ENCODE measurements at places on chromosomes 3 and 15.

DNA sequence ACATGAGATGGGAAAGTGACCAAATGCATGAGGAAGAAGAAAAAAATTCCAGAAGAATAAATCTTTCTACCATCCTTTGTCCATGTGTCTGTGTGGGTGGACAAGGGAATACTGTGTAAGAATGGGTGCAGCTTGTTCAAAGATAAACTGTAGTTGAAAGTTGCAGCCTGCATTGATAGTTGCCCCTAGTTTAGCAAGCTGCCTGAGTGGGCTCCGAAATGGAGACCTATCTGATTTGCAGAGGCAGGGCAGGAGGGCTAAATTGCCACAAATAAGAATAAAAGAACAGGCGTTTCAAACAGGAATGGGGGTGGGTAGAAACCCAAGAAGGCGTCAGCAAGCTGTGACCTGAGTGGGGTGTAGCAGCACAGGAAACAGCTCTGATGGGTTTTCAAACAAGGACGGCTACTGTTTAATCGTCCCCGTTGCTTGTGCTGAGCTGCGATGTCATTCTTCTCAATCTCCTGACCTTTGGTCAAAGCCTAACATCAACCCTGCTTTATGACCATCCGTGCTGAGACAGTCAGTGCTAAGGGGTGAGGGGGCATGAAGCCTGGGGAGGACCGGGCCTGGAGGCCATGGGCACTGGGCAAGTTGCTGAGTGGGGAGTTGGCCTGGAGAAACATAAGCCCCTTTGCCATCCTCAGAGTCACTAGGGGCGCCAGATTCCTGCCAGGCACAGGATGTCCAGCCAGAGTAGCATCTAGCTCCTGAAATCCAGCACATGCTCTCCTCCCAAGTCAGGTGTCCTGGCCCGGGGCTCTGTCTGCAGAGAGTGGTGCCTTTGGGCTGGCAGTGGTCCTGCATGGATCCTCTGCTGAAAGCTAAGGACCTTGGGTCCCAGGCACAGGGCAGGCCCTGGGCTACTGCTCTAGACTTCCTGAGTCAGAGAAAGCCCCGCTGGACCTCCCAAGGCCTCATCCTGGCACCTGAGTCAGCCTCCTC, 19.2 kb upstream of the C15orf39 start:
- DNase-seq = peak; percentile 26

GRCh38 chr3:126508564-126508964, 9.0 kb downstream of the UROC1 start:
- no peak for DNase-seq

DNA sequence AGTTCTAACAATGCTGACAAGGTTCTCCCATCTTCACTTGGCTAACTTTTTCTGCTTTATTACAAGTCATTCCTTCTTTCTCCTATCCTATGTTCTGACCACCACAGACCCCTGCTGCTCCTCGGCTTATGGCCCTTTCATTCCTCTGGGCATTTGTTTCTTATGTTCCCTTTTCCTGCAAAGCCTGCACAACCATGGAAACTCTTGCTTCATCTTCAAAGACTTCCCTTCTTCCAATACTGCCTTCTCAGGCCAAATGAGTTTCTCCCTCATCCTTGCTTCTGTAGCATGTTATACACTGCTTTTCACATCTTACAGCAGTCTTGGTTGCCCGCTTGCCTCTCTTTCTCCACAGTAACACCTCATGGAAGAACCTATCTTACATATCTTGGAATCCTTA, 17.9 kb upstream of the ATOSA start:
- DNase-seq = no peak

DNA sequence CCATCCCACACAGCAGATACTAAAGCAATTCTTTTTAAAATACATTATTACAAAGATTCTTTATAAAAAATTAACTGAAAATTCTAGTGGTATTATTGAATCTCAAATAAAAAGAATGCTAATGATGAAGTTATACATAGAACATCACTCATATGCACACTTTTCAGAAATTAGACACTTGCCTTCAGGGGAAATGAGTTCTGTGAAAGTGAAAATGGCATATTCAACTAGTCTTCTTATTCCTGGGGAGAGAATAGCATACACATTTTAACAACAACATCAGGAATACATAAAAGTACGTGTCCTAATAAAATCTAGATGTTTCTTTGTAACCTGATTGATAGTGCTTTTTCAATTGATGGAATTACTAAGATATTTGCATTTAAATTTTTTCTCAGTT, 36.8 kb upstream of the DHX36 start:
- no peak for DNase-seq

DNA sequence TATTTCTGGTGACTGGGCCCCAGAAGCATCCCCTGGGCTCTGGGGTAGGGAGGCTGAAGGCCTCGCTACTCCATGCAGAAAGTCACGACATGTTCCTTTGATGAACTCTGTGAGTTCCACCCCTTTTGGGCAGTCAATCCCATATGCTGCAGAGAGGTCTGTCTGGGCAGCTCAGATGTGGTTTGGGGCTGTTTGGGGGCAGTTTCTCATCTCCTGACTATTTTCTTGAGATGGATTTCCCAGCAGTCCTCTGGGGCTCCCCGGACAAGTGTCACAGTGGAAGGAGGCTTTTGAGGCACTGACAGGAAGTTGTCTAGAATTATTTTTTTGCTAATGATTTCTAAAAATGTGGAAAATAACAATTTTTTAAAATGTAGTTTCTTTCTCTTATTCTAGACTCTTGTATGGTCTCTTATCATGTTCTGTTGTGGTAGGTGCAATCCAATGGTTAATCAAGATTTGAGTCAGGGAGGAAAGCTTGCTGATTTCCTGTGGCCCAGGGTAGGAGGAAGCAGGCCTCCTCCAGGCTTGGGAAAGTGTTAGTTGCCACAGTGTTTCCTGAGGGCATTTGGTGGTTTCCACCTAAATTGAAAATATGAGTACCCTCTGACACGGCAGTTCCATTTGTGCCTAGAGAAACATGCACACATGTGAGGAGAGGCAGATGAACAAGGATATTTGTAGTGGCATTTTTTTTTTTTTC, 19.9 kb upstream of the TATDN2 start:
- no peak for DNase-seq

GRCh38 chr15:43776101-43776717, 557 bp downstream of the ELL3 start:
- peak; percentile 71 for DNase-seq

GRCh38 chr3:131353986-131354385, 27.6 kb upstream of the NUDT16 start:
- no peak for DNase-seq

DNA sequence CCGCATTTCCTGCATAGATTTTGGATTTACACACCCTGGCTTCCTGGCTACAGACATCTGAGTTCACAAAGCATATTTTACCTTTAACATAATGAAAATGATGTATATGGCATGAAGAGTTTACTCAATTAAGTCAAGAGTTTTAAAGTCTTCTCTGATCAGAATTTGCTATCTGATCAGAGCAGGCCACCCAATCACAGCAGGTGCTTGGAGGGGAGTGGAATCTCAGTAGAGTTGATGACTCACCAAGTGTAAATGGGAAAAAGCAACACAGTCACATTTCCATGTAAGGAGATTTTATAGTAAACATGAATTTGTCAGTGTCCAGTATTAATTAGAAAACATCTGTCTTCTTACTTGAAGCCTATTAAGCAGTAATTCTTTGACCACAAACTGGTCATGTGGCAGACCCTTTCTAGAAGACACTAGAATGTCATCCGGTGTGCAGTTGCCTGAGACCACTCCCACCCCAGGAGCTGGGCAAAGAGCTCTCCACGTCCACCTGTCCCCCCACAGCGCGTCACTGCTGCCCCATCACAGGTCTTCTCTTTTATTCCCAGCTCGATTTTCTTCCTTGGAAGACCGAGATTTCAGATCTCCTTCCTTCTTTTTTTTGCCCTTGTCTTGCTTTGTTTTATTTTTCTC, 10.8 kb downstream of the MESD start:
- DNase-seq = no peak

DNA sequence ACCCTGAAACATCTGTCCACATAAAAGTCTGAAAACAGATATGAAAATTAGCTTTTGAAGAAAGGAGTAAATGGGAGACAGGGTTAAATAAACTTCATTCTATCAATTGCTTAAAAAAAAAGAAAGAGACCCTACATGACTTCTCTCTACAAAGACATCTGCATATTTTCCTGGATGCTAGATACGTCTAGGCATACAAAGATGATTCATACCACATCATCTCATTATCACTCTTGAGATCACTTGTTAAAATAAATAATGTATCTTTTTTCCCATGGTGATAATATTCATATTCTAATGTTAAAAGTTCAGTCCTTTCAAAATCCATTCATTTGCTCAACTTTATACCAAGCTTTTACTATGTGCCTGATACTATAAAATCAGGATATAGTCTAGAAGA, 295.8 kb downstream of the MAGI1 start:
- DNase-seq = no peak

- DNase-seq = no peak
Measured at GRCh38 chr3:56389183-56389830, 79.0 kb downstream of the ERC2 start.

- DNase-seq = no peak
Measured at GRCh38 chr3:48468329-48468731, 21.8 kb downstream of the ATRIP start.

GRCh38 chr15:81092559-81092902, 41.5 kb upstream of the CFAP161 start:
- no peak for DNase-seq

- DNase-seq = no peak
Measured at GRCh38 chr3:133572158-133573053, 1.1 kb upstream of the CDV3 start.

DNA sequence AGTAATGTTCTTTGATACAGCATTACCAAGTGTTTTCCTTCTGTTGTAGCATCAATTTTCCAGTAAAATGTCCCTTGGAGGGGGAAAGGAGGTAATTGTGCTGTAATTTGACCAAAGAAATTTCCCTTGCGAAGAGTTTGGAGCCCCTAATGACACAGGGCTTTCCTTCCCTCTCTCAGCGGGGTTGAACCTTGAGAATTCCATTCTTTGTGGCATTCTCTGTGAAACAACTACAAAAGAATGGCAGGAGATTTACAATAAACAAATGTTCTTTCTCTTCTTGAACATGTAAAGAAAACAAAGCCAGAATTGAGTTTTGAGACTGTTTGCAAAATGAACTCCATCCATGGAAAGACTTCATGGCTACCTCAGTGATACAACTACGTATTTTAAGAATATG, 53.4 kb downstream of the SIDT1 start:
- DNase-seq = no peak

- no peak for DNase-seq
Measured at GRCh38 chr15:37034835-37035748, 65.3 kb downstream of the MEIS2 start.

DNA sequence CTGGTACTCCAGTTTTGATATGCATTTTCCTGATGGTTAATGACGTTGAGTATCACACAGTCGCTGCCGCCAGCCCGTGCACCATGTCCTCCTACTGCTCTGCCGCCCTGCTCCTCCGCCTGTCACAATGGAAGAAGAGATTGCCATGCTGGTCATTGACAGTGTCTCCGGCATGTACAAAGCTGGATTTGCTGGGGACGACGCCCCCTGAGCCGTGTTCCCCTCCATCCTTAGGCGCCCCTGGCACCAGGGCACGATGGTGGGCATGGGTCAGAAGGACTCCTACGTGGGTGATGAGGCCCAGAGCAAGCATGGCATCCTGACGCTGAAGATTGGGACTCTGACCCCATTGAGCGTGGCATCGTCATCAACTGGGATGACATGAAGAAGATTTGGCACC, 65.9 kb downstream of the SYN2 start:
- DNase-seq = no peak

DNA sequence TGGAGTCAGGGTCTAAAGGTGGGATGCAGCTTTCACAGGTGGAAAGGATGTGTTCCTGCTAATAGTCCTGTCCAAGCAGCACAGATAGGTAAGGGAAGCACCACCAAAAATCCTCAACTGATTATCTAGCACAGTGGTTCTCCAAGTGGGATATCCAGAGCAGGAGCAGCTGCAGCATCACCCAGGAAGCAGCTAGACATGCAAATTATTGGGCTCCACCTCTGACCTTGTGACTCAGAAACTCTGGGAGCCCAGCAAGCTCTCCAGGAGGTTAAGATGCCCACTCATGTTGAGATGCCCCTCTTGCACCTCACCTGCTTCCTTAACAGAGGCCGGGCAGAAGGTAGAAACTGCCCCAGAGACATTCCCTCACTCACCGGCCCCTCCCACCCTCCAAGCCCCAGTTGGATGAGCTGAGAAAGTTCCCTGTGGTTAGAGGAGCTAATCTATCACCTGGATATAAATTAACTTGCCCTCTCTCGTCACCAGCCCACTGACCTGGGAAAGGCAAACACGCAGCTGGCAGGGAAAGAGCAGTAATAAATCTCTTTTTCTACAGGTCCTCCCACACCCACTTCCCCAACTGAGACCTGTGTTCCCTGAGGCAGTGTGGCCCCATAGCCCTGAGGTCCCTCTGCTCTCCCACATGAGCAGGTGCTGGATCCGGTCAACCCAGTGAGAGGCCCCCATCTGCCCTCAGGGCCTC, 39.3 kb downstream of the ADCY5 start:
- DNase-seq = peak; percentile 69

GRCh38 chr15:94352636-94353487, 121.5 kb downstream of the MCTP2 start:
- no peak for DNase-seq

GRCh38 chr15:89785774-89786140, 9.6 kb downstream of the MESP2 start:
- DNase-seq = no peak

- DNase-seq = no peak
Measured at GRCh38 chr15:83940136-83940535, 286.2 kb downstream of the ADAMTSL3 start.

- DNase-seq = no peak
Measured at GRCh38 chr15:42079401-42079908, 14.9 kb downstream of the PLA2G4D start.

GRCh38 chr3:65483480-65483879, 555.2 kb downstream of the MAGI1 start:
- DNase-seq = no peak

DNA sequence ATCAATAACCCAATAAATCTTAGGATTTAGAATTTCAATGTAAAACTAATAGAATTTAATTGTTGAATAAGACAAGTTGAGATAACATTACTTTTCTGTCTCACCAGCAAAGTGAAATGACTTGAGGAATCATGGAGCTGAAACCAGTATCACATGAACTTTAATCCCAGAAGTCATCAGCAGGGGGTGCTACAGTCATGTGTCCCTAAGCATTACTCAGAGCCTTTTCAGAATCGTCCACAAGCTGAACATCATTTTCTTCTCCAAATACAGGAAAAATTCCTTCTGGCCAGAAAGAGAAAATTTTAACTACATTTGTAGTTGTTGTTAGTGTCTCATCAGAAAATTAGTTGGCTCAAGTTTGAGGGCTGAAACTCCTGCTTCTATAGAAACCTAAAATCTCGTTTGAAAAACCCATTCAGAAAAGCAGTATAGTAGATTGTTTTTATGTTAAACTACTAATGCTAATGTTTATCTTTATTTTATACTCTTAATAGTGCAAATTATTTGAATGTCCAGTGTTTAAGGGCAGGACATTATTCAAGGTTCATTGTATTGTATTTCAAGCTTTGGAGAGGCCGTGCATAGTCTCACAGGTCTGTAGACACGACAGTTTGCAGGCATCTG, 384.1 kb downstream of the PLOD2 start:
- DNase-seq = no peak
